ENCODE measurements at places on chromosomes 16 and 17.

GRCh38 chr17:43935204-43935925 lies 6.9 kb downstream of the PPY start:
- no peak for DNase-seq

- no peak for DNase-seq
Observed at GRCh38 chr16:17382949-17383863, 87.6 kb downstream of the XYLT1 start.

DNA sequence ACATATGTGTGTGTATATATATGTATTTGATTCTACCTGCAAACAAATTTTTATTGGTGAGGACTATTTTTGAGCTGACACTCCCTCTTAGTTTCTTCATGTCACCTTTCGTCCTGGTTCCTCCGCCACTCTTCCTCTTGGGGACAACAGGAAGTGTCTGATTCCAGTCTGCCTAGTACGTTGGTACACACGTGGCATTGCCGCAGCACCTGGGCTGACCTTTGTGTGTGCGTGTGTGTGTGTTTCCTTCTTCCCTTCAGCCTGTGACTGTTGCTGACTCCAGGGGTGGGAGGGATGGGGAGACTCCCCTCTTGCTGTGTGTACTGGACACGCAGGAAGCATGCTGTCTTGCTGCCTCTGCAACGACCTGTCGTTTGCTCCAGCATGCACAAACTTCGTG lies 29.4 kb upstream of the CACNG5 start:
- no peak for DNase-seq

DNA sequence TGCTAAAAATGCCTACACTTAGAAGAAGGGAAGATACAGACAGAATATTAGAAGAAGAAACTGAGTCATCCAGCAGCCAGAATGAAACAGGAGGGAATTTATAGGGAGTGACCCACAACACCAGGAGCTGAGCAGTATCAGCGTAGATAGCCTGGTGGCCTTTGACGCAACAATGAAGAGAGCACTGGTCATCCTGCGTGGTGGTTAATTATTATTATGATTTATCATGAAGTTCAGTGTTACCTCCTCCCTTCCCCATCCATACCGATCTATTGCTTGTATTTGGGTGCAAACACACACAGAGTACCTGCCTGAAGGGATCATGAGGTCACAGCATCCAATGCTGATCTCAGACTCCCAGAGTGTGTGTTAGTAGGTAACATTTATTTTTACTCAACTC lies 38.5 kb downstream of the ERCC4 start:
- no peak for DNase-seq

DNA sequence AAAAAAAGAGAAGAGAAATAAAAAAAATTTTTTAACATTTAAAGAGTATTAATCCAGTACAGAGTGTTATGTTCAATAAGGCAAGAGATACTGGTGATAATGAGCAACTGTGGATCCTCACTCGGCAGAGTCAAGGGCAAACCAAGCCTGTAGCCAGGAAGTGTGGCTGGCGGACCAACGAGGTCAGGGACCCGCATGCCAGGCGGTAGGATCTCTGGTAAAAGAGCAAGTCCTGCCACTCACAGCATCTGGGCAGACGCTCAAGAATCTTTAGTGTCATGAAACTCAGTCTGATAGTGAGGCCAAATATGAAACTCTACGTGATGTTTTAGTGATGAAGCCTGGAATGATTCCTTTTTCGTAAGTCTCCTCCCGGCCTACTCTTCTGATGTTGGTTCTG lies 8.3 kb upstream of the GEMIN4 start:
- DNase-seq, result no peak

DNA sequence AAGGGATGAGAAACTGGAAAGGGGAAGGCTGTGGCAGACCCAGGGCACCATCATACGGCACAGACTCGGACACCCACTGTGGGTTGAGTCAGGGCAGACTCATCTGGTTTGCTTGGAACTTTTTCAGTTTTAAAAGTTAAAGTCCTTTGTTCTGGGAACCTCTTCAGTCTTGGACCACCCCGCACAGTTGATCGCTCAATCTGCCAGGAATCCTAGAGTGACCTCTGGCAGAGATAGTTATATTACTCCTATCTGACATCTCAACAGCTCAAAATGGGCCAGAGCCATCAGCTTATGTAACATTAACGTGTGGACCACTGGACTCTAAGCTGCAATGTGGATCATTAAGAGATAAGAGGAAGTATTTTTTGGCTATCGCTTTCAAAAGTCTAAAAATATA lies 164.3 kb downstream of the ABCA8 start:
- DNase-seq, result no peak
